ENCODE measurements at places on chromosomes 1 and 21. TPM values are rescaled to one million over a fixed set of nuclear protein-coding genes. Genes with fewer than 3 reads are reported as not detected.

Gene PUSL1
- polyA plus RNA-seq = 5.7 TPM

Gene RNU1-4
- polyA plus RNA-seq = not detected

Gene ADAM30
- polyA plus RNA-seq = not detected

Gene PLEKHA6
- 55.8 TPM for polyA plus RNA-seq

DNA sequence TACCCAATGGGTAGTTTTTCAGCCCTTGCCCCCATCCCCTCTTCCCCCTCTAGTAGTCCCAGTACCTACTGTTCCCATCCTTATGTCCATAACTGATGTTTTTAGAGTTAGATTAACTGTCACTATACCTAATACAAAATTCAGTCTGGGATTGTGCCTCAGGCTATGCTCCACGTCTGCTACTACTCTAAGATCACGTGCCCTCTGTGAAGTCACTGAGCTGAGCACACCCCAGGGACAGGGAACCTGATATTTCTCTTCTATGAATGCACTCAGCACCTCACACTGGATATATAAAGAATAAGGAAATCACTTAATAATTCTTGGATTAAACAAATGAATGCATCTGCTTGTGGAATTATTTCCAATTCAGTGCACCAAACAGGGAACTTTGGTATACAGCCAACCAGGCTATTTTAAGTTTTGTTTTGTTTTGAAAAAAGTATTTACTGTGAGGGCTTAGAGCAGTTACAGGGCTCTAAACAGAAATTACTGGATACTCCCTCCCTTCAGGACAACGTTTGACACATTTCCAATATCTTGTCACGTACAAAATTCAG, 307.9 kb downstream of the SMYD3 start:
- DNase-seq = no peak

DNA sequence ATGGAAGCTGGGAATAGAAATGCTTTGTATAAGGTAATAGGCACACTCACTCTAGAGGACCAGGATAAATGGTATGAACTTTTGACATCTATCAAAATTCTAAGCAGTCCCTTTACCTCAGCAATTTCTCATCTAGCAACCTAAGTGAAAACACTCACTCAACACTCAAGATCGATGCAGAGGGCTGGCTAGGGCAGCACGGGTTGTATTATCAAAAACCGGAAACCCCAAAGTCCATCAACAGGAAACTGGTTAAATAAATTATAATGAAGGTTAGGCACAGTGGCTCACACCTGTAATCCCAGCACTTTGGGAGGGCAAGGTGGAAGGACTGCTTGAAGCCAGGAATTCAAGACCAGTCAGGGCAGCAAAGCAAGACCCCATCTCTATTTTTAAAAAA, 9.4 kb downstream of the USP48 start:
- no peak for DNase-seq

DNA sequence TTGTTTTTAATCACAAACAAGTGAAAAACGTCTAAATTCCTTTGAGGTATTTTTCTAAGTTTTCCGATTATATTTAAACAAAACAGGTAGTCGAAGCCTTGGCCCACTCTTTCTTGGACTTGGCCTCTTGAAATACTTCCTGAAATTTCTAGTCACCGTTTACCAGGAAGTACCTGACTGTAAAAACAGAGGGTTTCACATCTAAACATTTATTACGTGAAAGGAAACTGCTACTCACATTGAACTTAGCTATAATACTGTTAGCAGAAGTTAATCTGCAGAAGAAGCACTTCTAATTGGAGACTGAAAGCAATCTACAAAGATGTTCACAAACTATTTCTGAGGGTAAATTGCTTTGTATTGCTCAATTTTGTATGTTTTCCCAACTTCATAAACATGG, 526.0 kb upstream of the ADGRL4 start:
- no peak for DNase-seq

GRCh38 chr1:180974236-180974635, 48.4 kb downstream of the STX6 start:
- DNase-seq = no peak

DNA sequence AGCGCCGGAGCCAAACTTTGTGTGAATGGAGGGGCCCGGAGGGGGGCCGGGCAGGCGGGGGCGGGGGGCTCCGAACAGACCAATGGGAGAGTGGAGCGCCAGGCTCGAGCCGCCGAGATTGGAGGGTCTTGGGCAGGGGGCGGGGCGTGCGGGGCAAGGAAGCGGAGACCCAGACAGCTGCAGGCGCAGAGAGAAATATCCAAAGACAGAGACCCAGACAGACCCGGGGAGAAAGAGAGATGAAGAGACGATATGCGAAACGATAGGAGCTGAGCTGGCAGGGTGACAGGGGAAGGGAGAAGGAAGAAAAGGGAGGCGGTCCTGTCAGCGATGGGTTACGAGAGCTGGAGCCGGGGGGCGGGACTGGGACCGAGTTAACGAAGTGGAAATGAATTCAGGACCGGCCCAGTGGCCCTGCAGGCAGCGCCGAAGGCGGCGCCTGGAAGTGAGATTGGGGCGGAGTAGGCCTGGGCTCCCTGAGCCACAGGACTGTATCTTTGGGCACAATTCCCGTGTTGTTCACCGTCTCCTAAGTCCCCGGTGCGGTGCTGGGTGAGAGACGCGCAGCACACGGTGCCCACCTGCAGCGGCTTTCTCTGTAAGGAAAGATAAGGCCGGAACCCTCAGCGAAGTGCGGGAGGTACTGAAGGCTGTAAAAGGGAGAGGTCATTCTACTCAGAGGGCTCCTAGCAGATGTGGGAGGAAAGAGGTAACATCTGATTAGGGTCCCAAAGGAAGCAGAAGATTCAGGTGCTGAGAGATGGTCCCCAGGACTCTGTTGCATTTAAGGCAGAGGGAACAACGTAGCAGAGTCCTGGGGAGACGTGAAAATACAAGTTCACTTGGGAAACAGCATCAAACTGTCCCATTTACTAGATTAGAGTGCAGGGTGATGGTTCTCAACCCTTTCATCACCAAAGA, 543 bp upstream of the KCNJ10 start:
- DNase-seq = no peak

- no peak for DNase-seq
Observed at GRCh38 chr1:221468546-221468945, 273.3 kb downstream of the DUSP10 start.

DNA sequence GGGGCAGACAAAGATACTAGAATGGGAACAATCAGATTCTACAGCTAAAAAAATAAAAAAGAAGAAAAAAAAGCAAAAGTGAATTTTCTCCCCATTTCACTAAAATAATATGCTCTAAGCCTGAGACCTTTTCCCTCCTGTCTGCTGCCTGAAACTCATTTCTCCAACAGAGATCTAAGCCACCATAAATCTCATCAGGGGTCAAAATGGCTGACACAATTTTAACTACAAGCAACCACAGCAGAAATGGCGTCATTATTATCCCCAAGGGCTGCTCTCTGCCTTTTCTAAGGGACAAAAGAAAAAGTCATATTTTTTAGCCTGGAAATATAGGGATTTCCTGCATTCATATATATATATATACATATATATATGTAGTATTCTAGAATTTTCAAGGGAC, 183.7 kb upstream of the CAMK1G start:
- DNase-seq = no peak

DNA sequence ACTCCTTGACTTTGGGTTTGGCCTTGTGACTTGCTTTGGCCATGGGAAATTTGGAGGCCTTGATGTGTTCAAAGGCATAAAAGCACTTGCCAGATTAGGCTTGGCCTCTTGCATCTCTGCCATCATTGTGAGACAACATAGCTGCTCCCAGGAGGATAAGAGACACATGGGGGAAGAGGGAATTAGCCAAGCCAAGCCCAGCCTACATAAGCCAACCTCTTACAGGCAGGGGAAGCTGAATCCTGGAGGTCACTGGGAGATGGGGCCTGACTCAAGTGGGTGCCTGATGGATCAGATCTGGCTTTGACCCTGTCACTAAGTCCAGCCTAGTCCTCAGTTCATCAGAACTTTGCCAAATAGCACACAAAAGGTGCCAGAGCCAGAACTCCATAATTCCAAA, 37.6 kb upstream of the HMGB4 start:
- no peak for DNase-seq

DNA sequence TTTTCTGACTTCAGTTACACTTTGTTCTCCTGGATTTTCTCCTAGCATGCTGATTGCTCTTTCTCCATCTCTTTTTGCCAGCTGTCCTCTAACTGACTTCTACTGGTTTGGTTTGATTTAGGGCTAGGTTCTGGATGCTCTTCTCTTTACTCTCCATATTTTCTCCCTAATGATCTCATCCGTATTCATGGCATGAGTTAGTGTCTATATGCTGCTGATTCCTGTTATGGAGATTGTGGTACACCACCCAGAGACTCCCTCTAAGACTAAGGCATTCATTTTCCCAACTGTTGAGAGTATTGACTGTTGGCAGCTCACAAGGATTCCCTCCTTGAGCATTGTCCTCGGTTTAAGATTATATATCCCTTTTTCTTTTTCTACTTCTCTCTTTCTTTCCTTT, 28.9 kb downstream of the S1PR1 start:
- DNase-seq = no peak

DNA sequence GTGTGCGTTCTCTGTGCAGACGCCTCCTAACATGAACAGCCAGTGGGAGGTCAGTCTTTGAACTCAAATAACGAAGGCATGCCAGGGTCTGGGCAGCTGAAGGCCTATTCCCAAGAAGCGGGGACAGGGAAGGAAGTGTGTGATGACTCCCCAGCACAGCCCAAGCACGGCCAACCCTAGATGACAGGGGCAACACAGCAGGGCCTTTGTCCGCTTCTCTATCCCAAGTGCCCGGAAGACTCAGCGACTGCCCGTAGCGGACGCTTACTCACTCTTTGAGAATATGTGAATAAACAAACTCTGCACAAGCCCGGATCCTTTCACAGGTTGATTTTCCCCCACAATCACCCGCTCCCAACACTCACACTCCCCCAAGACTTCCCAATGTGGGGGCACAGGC, 11.2 kb downstream of the C1orf198 start:
- DNase-seq = no peak

DNA sequence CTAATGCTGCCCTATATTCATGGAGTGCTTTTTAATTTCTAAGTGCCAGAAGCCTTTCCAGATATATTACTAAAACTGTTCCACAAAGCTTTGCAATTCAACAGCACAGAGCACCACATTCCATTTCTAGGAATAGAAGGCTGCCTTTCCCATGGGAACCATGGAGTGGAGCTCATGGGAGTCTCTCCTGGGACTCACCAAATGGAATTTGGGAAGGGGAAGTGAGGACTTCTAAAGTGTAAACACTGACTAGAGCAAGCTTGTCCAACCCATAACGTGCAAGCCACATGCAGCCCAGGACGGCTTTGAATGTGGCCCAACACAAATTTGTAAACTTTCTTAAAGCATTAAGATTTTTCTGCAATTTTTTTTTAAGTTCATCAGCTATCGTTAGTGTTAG, 190.4 kb upstream of the TNR start:
- DNase-seq = no peak

DNA sequence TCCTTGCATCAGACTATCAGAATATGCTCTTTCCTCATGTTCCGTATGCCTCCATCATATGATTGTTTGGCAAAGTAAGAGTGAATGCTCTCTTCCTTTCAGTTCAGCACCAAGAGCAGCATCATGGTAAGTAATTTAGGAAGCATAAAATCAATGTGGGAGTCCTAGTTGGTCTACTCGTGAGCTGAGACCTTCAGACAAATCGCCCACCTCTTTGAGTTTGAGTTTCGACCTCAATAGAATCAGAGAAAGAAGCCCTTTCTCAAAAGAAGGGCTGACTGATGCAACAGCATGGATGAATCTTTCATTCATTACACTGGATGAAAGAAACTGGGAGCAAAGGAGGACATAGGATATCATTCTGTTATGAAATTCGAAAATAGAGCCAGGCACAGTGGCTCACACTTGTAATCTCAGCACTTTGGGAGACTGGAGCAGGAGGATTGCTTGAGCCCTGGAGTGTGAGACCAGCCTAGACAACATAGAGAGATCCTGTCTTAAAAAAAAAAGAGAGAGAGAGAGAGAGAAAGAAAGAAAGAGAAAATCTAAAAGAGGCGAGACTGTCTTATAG, 112.5 kb downstream of the ZC3H11B start:
- DNase-seq = no peak

- no peak for DNase-seq
Observed at GRCh38 chr1:228396770-228397662, 9.6 kb downstream of the TRIM11 start.

DNA sequence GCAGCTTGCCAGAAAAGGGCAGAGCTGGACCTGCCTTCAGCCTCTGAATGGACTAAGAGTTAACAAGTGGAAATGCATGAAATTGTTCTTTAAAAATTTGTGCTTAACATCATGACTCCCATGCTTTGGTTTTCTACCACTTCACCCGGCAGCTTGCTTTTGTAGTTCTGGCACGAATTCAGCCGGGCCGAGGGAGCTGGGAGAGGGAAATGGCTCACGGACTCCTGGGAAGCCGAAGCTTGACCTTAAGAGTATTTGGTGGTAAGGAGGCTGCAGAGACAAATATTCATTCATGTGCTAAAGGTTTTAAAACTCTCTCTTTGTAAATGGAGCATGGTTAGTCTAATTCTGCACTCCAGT, 17.2 kb upstream of the GFI1 start:
- DNase-seq = no peak

DNA sequence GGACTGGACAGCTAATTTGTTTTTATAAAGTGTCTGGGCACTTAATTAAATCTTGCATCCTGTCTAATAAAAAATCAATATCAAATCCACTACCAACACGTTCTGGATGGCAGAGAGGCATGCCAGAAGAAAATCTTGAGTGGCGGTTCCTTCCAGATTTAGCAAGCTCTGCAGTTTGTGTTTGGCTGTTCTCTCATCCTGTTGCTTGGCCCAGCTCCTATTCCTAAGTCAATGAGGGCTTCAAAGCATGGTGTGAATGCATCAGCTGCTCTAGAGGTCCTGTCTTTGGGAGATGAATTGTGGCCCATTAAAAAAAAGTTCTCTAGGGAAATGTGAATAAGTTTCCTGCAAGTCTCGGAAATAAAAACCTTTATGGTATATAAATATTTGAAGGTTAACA, 90.3 kb downstream of the DISC1 start:
- DNase-seq = no peak

GRCh38 chr1:8213136-8213535, 104.8 kb upstream of the SLC45A1 start:
- DNase-seq = no peak

DNA sequence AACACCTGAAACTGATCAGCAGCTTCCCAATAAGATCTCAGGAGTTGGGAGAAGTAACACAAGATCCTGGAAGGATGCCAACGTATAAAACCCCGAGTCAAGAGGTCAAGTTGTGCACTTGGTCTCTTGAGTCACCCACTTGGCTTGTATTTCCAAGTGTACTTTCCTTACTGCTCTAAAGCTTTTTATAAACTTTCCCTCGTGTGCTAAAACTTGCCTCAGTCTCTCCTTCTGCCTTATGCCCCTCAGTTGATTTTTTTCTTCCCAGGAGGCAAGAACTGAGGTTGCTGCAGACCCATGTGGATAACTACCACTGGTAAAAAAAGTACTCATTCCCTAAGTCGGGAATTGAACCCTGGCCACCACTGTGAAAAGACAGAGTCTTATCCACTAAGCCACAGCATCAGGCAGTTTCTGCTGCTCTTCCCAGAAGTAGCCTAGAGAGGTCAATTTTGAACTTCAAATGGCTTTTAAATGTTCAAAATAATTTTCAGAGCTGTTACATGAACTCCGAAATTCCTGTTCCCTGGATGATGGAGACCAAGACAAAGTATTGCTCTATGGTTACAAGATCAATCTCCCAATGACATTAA, 28.9 kb downstream of the ITLN2 start:
- no peak for DNase-seq
